MCF 10A (cell line): ENCODE measurements at places on chromosomes 3 and 15.
A peak's percentile ranks its signal among the peaks of the same experiment; 100 is the strongest.

- no peak for DNase-seq
- no peak overlapping the region for H3K4me3 ChIP-seq
- no peak overlapping the region for H3K27ac ChIP-seq
- no peaks in the 10 kb centered on the region for H3K4me1 ChIP-seq
- H3K36me3 ChIP-seq = no peaks in the 10 kb centered on the region
Observed at GRCh38 chr15:70355275-70355795, 257.6 kb upstream of the TLE3 start.

- H3K27me3 ChIP-seq = peaks cover 47% of the 10 kb centered on the region
Observed at GRCh38 chr3:73433687-73434086, 191.1 kb downstream of the PDZRN3 start.

DNA sequence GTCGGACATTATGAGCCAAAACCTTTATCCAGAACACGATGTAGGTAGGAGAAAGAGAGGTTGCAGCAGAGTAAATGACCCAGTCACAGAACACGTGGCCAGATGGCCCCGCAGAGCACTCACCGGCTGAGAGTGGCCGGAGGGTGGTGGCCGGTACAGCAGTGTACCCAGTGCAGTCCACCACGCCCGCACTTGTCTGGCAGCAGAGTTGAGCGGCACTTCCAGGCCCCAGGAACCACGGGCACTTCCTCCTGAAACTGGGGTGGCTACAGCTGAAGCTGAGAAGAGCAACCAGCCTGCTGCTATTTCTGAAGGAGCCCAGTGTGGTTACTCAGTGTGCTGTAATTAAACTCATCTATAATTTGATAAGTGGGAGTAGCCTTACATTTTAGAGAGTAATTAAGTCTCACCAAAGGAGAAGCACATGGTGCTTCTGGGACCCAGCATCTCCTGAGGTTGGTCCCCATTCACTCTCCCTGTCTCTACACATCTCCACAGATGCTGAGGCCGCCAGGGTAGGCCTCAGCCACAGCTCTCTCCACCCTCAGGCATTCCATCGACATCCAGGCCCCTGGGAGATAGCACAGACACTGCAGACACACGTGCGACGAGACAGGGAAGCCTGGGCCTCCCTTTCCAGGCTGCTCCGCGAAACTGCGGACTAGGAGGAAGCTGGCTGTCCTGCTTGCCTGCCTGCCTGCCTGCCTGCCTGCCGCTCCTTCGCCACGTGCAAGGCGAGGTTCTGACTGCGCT, 49.8 kb downstream of the BDH1 start:
- H3K4me1 ChIP-seq = no peaks in the 10 kb centered on the region
- no peak for DNase-seq
- no peaks in the 10 kb centered on the region for H3K36me3 ChIP-seq
- no peak overlapping the region for H3K4me3 ChIP-seq

GRCh38 chr3:152151216-152151876, 117.4 kb upstream of the MBNL1 start:
- H3K27me3 ChIP-seq = no peaks in the 10 kb centered on the region
- H3K4me3 ChIP-seq = no peak overlapping the region
- H3K4me1 ChIP-seq = peaks cover 16% of the 10 kb centered on the region
- H3K36me3 ChIP-seq = no peaks in the 10 kb centered on the region

DNA sequence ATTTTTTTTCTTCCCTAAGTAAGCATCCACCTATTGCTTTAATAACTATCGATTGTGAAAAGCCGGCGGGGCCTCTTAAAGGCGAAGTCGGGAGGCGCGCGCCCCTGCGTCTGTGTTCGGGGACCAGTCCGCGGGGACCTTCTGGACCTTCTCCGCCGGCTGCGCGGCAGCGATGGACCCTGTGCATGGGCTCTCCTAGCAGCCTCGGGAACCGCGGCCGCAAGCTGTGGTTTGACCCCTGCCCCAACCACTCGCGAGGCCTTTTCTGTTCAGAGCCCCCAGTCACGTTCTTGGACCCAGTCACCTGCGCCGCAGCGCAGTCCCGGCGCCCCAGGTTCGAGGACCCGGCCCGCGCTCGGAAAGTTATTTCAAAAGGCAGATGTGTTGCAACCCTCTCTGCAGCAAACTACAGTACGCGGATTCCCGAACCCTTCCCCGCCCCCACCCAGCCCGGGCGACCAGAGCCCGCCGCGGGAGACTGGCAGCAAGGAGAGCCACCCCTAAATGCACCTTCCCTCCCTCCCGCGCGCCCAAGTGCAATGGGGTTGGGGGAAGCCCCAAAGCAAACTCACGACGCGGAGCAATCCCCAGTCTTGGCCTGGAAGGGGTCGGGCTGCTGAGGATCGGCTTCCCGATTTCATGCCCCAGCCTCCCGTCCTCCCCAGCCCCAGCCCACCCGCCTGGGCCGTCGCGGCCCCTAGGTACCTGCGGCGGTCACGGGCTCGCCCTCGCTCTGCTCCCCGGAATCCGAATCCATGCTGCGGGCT, 684 bp downstream of the TNFAIP8L3 start:
- H3K27me3 ChIP-seq = no peaks in the 10 kb centered on the region
- H3K36me3 ChIP-seq = no peaks in the 10 kb centered on the region
- peak; percentile 56 for DNase-seq
- no peak overlapping the region for H3K27ac ChIP-seq
- peaks cover 27% of the 10 kb centered on the region for H3K4me1 ChIP-seq

- no peaks in the 10 kb centered on the region for H3K27me3 ChIP-seq
- no peak overlapping the region for H3K4me3 ChIP-seq
- peak; percentile 86 for DNase-seq
- peaks cover 31% of the 10 kb centered on the region for H3K4me1 ChIP-seq
- no peaks in the 10 kb centered on the region for H3K36me3 ChIP-seq
Observed at GRCh38 chr3:110576960-110577359, 494.7 kb upstream of the NECTIN3 start.

GRCh38 chr15:63909819-63910437, 76.2 kb upstream of the HERC1 start:
- H3K27me3 ChIP-seq = no peaks in the 10 kb centered on the region
- no peak overlapping the region for H3K4me3 ChIP-seq
- H3K36me3 ChIP-seq = no peaks in the 10 kb centered on the region
- no peak overlapping the region for H3K27ac ChIP-seq
- no peak for DNase-seq

- no peaks in the 10 kb centered on the region for H3K27me3 ChIP-seq
- H3K36me3 ChIP-seq = peaks cover 7% of the 10 kb centered on the region
- H3K27ac ChIP-seq = peak overlapping the region; percentile 62
- DNase-seq = no peak
- peak overlapping the region; percentile 38 for H3K4me3 ChIP-seq
- H3K4me1 ChIP-seq = peaks cover 25% of the 10 kb centered on the region
Observed at GRCh38 chr3:9087831-9088413, 124.7 kb upstream of the RAD18 start.

DNA sequence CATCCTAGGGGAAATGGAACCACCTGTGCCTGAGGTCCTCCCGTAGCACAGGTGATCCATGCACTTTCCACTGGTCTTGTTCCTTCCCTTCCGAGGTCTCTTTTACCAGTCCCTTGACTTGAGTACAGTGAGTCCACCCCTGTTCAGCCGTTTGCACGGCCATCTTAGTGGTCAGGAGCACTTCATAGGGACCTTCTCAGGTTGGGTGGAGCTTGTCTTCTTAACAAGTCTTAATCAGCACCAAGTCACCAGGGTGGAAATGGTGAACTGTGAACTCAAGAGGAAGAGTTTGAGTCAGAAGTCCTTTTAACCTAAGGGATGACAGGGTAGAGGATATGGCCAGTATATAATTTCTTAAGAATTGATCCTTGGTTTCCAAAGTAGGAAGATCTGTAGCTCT, 21.4 kb downstream of the ARL8B start:
- peaks cover 24% of the 10 kb centered on the region for H3K36me3 ChIP-seq
- H3K27me3 ChIP-seq = no peaks in the 10 kb centered on the region
- DNase-seq = no peak

GRCh38 chr3:50100956-50101845, 12.5 kb downstream of the RBM5 start:
- no peaks in the 10 kb centered on the region for H3K27me3 ChIP-seq
- no peaks in the 10 kb centered on the region for H3K4me1 ChIP-seq
- no peak overlapping the region for H3K27ac ChIP-seq
- no peak for DNase-seq
- peaks cover 100% of the 10 kb centered on the region for H3K36me3 ChIP-seq

DNA sequence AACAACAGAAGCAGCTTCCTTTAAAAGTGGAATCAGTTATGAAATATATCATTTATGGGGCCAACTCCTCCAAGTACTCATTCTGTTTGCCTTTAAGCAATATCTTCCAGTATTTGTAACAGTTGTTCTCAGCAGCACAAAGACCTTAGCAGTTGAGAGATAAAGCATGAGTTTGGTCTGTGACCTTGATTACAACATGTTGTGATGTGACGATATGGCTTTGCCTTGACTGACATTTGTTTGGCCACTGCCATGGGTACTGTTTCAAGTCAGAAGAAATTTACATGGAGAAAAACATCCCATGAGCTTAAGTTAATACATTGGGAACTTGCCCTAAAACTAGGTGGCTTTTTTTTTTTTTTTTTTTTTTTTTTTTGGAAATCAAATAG, 175.1 kb upstream of the KBTBD8 start:
- no peak overlapping the region for H3K4me3 ChIP-seq
- no peak for DNase-seq
- no peak overlapping the region for H3K27ac ChIP-seq
- H3K36me3 ChIP-seq = no peaks in the 10 kb centered on the region
- no peaks in the 10 kb centered on the region for H3K4me1 ChIP-seq
- H3K27me3 ChIP-seq = peaks cover 11% of the 10 kb centered on the region

DNA sequence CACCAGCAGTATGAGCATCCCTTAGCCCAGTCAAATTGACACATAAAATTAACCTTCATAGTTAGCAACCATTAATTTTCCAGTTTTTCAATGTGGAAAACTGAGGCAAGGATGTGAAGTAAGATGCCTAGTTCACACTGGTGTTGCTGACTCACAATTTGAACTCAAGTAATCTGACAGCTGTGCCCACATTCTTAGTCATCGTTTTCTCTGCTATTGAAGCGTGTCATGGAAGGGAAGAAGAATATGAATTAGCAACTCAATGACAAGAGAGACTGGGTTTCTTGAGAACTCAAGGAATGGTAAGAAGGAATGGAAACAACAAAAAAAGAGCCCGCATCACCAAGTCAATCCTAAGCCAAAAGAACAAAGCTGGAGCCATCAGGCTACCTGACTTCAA, 261.4 kb downstream of the EPHA3 start:
- H3K4me3 ChIP-seq = no peak overlapping the region
- no peaks in the 10 kb centered on the region for H3K36me3 ChIP-seq
- peak; percentile 27 for DNase-seq
- H3K4me1 ChIP-seq = no peaks in the 10 kb centered on the region

- no peak overlapping the region for H3K4me3 ChIP-seq
- no peaks in the 10 kb centered on the region for H3K27me3 ChIP-seq
- peaks cover 11% of the 10 kb centered on the region for H3K36me3 ChIP-seq
- H3K4me1 ChIP-seq = no peaks in the 10 kb centered on the region
Observed at GRCh38 chr15:71951134-71951533, 140.8 kb downstream of the NR2E3 start.

DNA sequence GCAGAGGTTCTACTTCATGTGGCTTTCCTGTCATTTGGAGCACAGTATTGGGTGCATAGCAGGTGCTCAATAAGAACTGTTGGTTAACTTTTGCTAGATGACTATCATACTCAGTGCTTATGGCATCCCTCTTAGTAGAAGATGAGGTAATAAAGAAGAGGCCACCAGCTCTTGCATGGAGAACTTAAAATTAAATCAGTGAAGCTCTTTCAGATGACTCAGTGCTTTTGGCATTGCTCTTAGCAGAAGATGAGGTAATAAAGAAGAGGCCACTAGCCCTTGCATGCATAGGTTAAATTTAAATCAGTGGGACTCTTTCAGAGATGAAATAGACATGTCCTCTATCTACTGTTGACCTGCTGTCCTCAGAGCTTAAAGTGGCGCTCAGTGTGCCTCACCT, 109.4 kb upstream of the FGF7 start:
- no peak overlapping the region for H3K27ac ChIP-seq
- peaks cover 10% of the 10 kb centered on the region for H3K4me1 ChIP-seq
- peak; percentile 63 for DNase-seq
- no peaks in the 10 kb centered on the region for H3K27me3 ChIP-seq
- peaks cover 27% of the 10 kb centered on the region for H3K36me3 ChIP-seq

- H3K27ac ChIP-seq = no peak overlapping the region
- H3K4me3 ChIP-seq = peak overlapping the region; percentile 43
- H3K4me1 ChIP-seq = peaks cover 42% of the 10 kb centered on the region
- no peaks in the 10 kb centered on the region for H3K36me3 ChIP-seq
- H3K27me3 ChIP-seq = no peaks in the 10 kb centered on the region
Observed at GRCh38 chr15:70508561-70509281, 254.6 kb downstream of the UACA start.

GRCh38 chr3:62538691-62539356, 165.5 kb upstream of the FEZF2 start:
- DNase-seq = no peak
- H3K27ac ChIP-seq = no peak overlapping the region
- H3K27me3 ChIP-seq = peaks cover 99% of the 10 kb centered on the region
- no peaks in the 10 kb centered on the region for H3K36me3 ChIP-seq
- no peak overlapping the region for H3K4me3 ChIP-seq

- no peaks in the 10 kb centered on the region for H3K27me3 ChIP-seq
- no peak overlapping the region for H3K4me3 ChIP-seq
- no peak for DNase-seq
Observed at GRCh38 chr3:160810362-160811236, 54.6 kb downstream of the PPM1L start.

- no peaks in the 10 kb centered on the region for H3K27me3 ChIP-seq
- H3K36me3 ChIP-seq = peaks cover 4% of the 10 kb centered on the region
- H3K4me1 ChIP-seq = peaks cover 14% of the 10 kb centered on the region
Observed at GRCh38 chr3:53043738-53044137, 2.1 kb downstream of the SFMBT1 start.

DNA sequence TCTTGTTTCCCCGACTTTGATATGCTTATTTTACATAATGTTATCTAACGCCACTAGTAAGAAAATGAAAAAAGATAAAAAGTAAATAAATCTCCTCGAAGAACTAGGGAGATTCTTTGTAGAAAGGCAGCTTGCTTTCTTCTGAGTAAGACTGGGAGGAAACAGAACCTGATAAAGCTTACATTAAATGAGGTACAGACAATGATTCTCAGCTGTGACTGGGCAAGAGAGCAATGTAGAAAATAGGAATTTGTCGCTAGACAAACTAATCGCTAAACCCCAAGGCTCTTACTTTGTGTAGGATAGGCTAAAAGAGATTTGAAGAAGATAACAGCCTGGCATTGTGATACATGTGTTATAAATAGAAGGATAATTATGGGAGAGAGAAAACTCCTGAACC, 919.0 kb upstream of the ALCAM start:
- no peaks in the 10 kb centered on the region for H3K4me1 ChIP-seq
- no peaks in the 10 kb centered on the region for H3K36me3 ChIP-seq
- H3K27ac ChIP-seq = no peak overlapping the region
- no peak for DNase-seq
